ENCODE measurements at places on chromosomes 16 and 17.

GRCh38 chr16:6751191-6751590 lies 581.5 kb upstream of the RBFOX1 start:
- DNase-seq: peak; percentile 61

DNA sequence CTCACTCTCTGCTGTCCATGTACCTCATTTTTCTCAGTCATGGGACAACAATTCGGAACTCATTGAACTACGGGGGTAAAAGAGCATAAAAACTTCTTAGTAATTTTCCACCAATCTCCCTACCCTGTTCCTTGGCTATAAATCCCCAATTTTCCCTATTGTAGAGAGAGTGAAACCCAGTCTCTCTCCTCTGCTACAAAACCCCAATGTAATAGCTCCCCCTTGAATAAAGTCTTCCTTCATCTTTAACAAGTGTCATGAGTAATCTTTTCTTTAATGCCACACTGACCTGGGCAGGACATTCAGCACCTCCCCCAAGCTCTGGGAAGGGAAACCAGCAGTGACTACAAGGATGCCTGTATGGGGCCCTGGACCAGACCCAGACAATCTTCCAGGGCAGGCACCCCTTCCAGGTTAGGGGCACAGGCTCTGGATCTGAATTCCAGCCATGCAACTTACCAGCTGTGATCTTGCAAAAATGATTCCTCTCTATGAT lies 10.2 kb upstream of the EIF1 start:
- DNase-seq: peak; percentile 44

DNA sequence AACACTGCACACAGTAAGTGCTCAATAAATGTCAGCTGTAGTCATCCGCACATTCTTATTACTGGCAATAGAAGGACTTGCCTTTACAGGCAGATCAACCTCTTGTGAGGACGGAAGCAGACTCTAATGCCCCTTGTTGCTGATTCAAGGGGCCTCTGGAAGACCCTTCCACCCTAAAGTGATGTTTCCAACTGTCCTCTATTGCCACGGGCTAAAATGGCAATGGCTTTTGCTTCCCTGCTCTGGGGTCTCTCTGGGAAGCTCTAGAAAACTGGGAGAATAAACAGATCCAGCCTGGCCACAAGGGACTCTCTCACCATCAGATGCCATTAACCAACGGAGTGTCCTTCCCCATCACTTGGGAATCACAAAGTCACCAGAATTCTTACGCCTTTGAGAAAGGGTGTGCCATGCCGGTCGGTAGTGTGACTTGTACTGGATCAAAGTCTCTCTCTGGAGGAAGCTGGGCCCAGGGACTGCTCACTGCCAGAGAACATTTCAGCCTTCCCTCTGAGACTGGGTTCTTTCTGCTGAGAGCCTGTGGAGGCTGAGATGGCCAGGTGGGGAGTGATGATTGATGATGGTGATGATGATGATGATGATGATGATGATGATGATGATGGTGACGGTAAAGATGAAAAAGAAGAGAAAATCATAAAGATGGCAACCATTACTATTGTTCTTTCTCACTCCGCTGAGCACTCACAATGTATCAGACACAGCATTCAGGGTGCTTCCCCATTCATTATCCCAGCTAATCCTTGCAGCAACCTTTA lies 146.8 kb downstream of the CYLD start:
- no peak for DNase-seq

GRCh38 chr17:82105882-82106687 lies 8.0 kb upstream of the FASN start:
- DNase-seq: peak; percentile 43

DNA sequence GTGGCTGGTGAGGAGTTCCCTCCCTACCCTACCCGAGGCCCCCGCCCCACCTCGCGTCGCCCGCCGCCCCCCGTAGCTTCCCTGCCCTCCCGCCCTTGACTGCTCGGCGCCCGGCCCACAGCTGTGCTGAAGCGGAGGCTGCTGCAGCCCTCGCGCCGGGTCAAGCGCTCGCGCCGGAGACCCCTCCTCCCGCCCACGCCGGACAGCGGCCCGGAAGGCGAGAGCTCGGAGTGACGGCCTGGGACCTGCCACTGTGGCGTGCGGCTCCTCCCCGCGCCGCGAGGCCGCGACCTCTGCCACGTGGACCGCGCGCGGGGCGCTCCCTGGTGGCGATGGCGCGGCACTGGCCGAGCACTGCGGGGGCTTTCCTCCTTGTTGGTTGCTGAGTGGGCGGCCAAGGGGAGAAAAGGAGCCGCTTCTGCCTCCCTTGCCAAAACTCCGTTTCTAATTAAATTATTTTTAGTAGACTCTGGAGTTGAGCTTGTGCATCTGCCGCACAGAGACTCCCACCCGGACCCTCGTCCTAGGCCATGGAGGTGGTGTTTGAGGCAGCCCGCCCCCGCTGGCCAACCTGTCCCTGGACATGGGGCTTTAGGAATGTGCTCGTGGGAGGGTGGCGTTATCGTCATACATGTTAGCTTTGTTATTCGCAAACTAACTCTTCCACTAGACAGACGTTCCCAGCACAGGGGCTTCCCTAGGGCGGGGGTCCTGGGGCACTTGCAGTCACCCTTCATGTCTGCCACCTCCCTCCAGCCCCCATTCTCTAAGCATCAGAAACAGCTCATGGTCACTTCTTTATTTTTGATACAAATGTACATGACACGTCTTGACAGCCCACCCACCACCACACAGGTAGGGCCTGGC lies 4.4 kb downstream of the TP53I13 start:
- no peak for DNase-seq

- DNase-seq: no peak
Observed at GRCh38 chr17:79619636-79620206, 8.9 kb upstream of the RBFOX3 start.

GRCh38 chr17:15388356-15389041 lies 47.1 kb upstream of the TEKT3 start:
- no peak for DNase-seq

GRCh38 chr17:74445158-74445557 lies 13.3 kb downstream of the GPRC5C start:
- no peak for DNase-seq
